ENCODE measurements at places on chromosomes 11 and 22.

GRCh38 chr11:65767406-65767805, 13.4 kb downstream of the AP5B1 start:
- no peak for DNase-seq

DNA sequence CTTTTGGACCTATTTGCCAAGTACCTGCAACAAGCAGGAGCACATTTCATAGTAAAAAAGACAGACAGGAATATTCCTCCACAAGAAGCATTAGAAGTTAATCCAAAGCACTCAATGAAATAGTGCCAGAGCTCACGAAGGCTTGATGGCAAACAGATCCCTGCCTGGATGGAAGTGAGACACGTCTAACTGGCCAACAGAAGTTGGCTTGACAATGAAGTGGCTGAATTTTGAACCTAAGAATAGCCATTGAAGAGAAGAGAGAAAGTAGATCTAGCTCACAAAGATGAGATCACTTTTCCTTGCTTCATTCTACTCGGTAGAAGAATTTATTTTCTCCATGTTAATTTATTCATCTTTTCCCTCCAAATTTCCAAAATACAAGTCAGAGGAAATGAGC, 30.6 kb upstream of the APOA1 start:
- DNase-seq, result no peak

GRCh38 chr11:73218106-73218829, at the start of gene P2RY2:
P2RY2 (plus strand) TSS chr11:73218281; CDS start chr11:73234160, 15,879 bp downstream.
- DNase-seq, result peak; percentile 38

DNA sequence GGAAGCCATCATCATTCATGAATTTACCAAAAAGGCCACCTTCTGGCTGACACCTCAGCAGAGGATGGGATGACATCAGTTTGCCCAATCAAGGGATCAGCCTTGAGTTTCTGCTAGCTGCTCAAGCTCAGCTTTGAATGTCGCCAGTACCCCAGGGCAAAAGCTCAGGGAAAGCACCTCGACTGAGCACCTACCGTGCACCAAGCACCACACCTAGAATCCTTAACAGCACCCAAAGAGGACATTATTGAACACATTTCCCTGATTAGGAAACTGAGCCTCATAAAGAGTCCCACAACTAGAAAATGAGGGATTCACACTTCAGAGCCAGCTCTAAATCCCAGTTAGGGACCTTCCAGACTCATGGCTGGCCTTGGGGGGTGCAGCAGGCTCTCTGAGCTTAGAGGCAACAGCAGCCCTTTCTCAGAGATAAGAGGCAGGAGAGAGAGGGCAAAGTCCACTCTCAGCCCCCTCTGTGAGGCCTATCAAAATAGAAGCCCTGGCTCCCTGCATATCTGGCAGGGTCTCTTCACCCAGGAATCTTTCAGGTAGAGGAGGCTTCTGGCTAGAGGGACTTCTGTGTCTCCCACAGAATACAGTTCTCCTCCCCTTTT, 13.4 kb upstream of the DAGLA start:
- no peak for DNase-seq

GRCh38 chr11:122131126-122131525, 15.1 kb upstream of the BLID start:
- DNase-seq, result no peak

- peak; percentile 26 for DNase-seq
Measured at GRCh38 chr22:24875862-24876506, 70.0 kb downstream of the SGSM1 start.

DNA sequence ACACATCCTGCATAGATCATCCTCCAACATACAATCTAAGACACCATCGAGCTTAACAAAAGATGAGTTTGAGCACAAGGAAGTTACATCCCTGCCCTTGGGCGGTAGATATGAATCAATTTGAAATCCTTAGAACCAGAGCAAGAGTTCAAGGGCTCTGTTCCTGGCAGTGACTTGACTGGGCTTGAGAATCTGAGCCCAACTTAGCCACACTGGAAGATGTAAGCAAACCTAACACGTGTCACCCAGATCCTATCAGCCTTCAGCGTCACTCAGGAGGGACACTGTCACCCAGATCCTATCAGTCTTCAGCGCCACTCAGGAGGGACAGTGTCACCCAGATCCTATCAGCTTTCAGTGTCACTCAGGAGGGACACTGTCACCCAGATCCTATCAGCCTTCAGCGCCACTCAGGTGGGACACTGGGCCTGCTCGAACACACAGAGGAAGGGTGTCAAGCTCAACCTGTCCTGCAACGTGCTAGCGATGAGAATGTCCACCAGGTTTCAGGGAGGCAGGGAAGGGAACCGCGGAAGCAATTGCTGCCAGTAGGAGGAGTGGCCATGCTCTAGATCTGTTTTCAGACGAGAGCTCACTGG, 32.8 kb upstream of the CTSD start:
- DNase-seq, result no peak

DNA sequence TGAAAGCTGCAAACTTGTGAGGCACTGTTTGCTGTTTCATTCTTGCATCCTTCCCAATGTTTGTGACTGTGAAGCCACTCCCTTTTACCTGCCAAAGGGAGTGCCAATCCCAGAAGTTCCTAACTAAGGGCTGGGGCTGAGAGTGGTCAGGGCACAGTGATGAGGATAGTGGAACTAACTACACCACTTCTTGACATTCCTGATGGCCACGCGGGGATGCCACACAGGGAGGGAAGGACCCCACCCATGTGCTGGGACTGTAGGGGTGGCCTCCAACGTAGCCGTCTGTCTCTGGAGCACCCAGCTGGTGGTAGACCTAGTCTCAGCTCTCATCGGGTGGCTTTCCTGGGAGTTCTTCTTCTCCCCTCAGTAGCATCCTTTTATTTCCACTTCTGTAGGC, 335.5 kb downstream of the CADM1 start:
- no peak for DNase-seq

- DNase-seq, result no peak
Measured at GRCh38 chr11:115699733-115700132, 195.5 kb upstream of the CADM1 start.

DNA sequence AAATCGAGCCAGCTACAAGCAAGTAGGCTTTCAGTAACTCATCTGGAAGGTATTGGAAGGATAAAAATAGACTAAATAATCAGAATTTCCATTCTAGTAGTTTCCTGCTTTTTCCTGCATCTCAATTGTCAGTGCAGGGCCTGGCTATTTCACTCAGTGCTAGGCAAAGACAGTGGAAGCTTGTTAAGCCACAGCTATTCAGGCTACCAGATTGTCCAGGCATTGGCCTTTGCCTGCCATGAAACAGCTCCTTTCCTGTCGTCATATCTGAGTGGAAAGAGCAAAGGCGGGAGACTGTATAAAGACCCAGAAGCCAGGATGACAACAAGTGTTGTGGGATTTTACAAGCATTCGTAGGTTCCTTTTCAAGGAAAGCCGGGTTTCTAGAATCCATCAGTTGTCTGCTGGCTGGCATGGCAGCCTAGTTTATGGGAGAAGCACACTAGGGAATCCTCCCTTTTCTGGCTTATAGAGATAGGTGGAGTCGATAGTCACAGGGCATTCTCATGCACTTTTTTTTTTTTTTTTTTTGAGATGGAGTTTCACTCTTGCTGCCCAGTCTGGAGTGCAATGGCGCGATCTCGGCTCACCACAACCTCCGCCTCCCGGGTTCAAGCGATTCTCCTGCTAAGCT, 2.0 kb upstream of the TNRC6B start:
- no peak for DNase-seq

- no peak for DNase-seq
Measured at GRCh38 chr11:67283481-67283963, 5.6 kb upstream of the ANKRD13D start.

GRCh38 chr22:25453557-25453956, 110.9 kb upstream of the GRK3 start:
- no peak for DNase-seq

DNA sequence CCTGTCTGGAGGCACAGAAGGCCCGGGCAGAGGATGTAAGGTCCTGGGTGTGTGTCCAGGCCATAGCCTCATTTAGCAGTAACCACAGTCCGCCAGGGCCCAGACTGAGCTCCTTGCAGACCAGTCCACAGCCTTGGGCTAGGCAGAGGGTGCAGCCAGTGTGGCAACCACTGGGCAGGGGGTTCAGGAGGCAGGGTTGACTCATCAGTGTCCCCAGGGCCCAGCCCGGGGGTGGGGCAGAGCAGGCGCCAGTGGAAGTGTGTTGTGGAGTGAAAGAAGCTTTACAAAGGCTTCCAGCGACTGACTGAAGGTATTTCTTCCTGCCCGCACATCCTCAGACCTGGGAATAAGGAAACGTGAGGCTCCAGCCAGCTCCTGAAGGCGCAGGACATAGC, 27.7 kb upstream of the WNT11 start:
- no peak for DNase-seq

GRCh38 chr11:17547051-17547577, at the start of gene OTOG:
OTOG (plus strand) TSS chr11:17547259; CDS start chr11:17547373, 114 bp downstream.
- DNase-seq, result no peak
